Stimulated activated CD4-positive, alpha-beta T cell treated with anti-CD3 and anti-CD28 coated beads, Interleukin-1b, Interleukin-23, amount 100 ng/mL, for 48 hours (primary cell): ENCODE measurements at places on chromosomes 6 and 20.

DNA sequence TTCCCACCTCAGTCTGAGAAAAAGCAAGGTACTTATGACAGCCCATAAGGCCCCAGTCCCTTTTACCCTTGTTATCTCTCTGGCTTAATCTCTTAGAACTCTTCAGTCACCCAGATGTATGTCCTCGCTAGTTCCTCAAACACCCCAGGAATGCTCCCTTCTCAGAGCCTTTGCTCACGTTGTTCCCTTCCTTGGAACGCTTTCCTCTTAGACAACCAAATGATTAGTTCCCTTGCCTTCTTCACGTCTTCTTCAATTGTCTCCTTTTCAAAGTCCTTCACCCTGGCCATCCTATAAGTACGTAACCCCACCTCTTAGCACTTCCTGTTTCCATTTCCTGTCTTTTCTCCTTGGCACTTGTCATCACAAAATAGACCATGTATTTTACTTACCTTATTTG, 1.1 kb upstream of the APOBEC2 start:
- DNase-seq, result no peak

DNA sequence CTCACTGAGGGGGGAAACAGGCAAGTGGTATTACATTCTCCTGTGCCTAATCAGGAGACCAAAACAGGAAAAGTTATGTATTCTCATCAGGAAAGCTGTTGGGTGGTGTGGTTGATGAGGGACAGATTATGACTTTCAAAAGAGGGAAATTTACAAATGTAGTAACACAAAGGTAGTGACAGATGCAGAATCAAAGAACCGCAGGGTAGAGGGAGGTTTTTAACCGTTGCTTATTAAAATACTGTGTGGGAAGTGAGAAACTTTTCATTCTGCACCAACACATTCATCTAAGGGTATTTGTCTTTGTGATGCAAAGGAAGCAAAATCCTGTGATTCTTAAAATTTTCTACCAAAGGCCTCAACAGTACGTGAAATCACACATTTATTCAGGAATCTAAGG, 288.2 kb upstream of the MAN1A1 start:
- no peak for DNase-seq

DNA sequence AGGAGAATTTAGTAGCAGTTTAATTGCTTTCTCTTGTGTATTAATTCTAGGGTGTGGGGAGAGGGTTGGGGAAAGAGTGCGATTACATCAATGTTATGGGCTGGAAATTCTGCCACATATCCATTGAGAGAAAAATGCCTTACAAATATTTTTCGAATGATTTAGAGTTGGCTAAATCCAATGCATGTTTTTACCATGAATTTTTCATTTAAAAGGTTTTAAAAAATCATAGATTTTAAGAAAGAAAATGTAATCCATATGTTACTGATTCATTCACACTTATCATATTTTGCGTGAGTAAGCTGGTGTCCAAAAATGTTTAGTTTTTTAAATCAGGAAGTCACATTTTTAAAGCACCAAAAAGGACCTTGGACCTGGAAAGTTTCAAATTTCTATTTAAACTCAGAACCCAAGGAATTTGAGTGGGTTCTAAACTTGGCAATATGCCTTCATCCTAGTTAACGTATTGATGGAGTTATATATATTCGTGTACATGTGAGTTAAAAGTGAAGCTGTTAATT, 627.4 kb upstream of the CITED2 start:
- DNase-seq, result no peak

GRCh38 chr20:43778375-43778774, 51.6 kb upstream of the GTSF1L start:
- DNase-seq, result no peak

- DNase-seq, result peak; percentile 35
These were observed 971 bp downstream of the NFKBIE start for GRCh38 chr6:44264154-44265006.

GRCh38 chr6:163825033-163825432, 410.5 kb downstream of the QKI start:
- no peak for DNase-seq

DNA sequence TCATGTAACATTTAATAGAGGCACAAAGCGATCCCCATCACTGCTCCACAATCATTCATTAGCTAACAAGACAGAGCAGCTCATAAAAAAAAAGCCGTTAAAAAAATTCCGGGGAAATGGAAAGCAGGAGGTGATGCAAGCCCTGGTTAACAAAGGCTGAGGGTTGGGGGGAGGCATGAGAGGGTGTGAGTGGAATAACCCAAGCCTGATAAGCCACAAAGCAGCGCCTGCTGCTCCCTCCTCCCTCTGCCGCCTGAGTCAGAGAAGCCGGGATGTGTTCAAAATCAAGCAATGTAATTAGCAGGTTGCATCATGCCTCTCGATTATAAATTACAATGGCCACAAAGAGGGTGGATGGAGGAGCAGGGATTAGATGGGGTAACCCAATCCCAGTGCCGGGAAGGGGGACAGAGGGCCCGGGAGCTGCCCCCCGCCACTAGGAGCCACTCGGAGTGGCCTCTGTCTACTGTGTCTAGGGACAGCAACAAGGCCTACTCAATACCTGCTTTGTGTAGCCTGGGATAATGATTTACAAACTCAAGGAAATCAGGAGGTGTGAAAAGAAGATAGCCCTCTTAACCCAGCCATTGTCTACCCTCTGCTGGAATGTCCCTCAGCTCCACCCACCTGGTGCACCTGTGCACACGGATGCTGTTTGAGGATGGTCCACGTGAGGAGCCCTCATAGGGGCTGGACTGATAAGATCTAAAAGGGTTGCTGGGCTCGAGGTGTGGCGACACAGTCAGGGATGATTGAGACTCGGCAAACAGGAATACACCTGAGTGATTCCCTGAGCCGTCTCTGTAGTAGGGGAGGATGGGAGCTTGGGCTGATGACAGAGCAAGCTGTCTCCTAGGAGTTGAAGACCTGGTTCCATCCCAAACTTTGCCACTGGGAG, 156.9 kb downstream of the VEGFA start:
- DNase-seq, result peak; percentile 16

DNA sequence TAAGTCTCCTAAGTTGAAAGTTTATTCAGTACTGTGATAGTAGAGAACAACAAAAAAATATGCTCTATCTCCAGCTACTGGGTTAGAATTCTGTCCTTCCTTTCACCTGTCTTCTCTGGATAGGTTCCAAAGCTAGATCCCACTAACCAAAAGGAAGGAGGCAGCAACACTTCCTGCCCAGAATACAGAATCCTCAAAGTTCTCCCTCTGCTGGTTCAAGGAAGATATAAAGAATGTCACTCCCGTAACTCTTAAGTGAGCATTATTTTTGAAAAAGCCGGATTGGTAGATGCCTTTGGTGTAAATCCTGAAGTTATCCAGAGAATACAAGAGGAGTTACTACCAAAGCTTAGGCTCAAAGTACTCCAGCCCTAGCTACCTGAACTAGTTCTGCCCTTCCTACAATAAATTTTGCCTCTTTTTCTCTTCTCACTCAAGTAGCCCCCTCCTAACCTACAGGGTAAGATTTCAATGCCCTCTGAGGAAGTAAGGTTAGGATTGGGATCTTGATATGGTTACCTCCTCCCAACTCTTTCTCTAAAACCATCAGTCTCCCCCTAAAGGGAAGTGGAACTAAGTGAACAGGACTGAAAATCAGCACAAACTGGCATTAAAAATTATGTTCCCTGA, 26.0 kb upstream of the CRIP3 start:
- DNase-seq, result no peak

GRCh38 chr20:39871013-39871412, 818.0 kb downstream of the MAFB start:
- DNase-seq, result no peak

DNA sequence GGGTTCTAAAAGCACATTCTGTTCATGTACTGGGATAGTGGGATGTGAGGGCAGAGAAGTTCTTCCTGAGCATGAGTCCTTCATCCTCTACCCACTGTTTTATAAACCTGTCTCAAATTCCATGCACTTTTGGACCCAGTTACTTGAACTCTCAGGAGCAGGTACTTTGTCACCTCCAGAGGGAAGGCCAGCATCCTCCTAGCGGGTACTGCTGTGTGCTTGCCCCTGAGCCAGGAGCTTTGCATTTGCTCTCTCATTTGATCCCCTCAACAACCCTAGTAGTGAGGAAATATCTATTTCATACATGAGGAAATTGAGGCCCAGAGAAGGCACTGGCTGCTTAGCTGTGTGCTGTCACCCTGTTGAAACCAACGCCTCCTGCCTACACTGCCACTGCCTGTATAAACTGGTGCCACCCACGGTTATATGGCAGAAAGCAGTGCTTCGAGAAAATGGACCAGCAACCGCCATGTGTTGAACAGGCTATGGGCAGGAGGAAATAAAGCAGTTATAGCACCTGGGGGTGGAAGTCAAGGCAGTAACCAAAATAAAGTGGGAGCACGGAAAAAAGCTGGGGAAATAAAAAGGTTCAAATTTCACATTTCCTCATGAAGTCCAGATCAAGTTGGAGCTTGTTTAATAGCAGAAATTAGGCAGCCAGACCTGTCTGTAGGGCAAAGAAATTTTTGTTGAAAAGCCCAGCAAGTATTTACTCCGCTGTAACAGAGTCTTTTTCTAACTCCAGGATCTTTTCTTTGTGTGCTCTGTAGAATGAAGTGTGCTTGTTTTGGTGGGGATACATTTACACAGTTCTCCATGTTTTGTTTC, 38.0 kb downstream of the KLHL31 start:
- no peak for DNase-seq

DNA sequence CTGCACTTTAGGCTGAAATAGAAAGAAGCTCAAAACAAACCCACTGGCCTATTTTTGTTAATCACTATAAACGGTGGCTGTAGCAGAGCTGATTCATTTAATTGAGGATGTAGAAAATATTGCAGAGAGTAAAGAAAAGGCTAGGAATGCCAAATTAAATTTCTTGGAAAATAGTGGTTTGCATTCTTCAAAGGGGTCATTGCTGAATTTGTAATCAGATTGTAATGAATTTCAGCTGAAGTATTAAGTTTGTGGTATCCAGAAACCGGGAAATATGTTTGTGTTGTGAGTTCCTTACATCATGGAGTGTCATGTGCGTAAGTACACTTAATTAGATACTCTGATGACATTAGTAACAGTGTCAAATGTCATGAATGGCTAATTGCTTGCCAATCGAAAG, 203.0 kb downstream of the SAMD5 start:
- DNase-seq, result no peak

DNA sequence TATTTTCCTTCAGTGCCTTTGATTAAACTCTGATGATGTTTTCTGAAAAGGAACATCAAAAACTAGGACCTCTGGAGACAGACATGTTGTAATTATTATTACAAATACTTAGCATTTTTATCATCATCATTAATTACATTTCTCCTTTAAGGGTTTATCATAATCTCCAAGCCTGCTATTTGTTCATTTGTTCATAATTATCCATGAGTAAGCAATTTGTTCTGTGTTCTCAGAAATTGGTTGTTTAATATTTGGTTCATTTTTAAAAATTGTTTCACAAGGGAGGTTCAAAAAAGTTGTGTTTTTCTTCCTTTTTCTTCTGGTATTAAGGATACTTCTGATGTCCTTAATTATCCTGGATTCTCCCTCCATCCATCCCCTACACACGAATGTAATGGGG, 850.2 kb upstream of the FLRT3 start:
- no peak for DNase-seq

GRCh38 chr6:55826941-55827340, 48.4 kb downstream of the BMP5 start:
- no peak for DNase-seq

GRCh38 chr20:63065911-63066310, 59.1 kb upstream of the BHLHE23 start:
- DNase-seq, result no peak

GRCh38 chr6:116239856-116240255, 14.0 kb downstream of the TSPYL4 start:
- DNase-seq, result no peak
